Hair follicular keratinocyte (primary cell): ENCODE measurements at places on chromosomes 7 and 10. TPM values are rescaled to one million over a fixed set of nuclear protein-coding genes. Genes with fewer than 3 reads are reported as not detected.

Gene PNLIPRP2
- not detected in 2 replicates for total RNA-seq

Gene UNC5B
- total RNA-seq = 3.8 and 12.6 TPM in 2 replicates

Gene BTBD16
- 0.15 and 0.47 TPM in 2 replicates for total RNA-seq

Gene AKR1C2
- total RNA-seq = 7.4 and 10.0 TPM in 2 replicates

Gene ADAM22
- not detected in 2 replicates for total RNA-seq

Gene ZNF503
- 15.7 and 17.6 TPM in 2 replicates for total RNA-seq

Gene TYW1B
- total RNA-seq = 1.6 and 3.0 TPM in 2 replicates

Gene NKX2-3
- not detected in 2 replicates for total RNA-seq

Gene ARMS2
- not detected in 2 replicates for total RNA-seq

Gene PSD
- 0.31 and 0.99 TPM in 2 replicates for total RNA-seq

Gene PFKP
- total RNA-seq = 182 and 237 TPM in 2 replicates
